ENCODE measurements at places on chromosomes 11 and 22.

DNA sequence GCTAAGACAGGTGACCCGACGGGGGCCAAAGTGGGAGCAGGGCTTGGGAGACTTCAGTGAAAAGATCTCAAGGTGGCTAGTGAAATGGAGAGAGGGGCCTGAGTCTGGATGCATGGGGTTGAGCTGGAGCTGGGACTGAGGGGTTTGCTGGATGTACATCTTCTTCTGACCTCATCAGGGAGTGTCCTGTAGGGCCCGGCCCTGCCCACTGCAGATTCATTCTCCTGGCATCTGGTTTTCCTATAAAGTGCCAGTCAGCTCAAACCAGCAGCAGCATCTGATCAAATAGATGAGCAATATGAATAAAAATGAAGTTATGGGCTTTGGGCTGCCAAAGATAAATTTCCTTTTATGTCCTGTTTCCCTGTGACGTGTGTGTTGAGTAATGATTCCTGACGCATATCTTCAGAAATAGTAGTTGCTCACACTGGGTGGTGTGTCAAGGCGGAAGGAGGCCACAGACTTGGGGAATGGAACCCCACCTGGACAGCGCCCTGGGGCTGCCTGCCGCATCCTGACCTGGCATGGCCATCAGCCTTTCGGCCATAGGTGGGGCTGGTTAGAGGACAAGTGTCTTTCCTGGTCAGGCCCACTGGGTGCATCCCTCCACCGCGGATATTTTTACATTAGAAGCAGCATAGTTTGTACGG lies 135.4 kb downstream of the OSBP2 start:
- DNase-seq, result no peak

GRCh38 chr22:37672206-37672919 lies 3.1 kb upstream of the LGALS1 start:
- no peak for DNase-seq

DNA sequence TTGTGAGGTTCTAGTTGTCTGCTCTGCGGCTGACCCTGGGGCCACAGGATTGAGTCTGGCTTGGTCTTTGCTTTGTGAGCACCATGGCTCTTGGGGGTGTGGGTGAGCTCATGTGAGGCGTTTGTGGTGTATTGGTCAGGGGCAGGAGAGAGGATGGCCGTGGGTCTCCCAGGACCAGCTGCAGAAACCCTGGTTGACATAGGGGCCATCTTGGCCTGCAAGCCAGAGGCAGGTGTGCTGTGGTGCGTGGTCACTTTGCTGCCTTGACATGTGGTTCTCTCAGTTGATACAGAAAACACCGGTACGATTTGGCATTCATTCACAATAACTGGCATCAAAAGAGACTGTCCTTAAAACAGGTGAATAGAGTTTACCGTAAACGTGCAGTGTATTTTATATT lies 11.3 kb downstream of the PHRF1 start:
- no peak for DNase-seq

DNA sequence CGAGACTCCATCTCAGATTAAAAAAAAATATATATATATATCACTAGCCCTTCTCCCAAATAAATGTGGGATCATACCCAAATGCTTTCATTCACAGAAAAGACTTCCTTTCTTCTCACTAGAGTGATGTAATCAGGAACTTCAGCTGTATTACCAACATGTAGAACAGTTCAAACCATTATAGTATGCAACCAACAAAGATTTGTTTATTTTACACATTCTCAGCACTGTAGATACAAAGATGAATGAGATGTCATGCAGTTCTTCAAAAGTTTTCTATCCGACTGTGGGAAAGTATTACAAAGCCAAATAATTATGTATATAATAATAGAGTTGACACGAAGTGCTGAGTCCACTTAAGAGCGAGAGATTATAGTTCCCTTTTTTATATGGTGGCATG lies 22.2 kb upstream of the ZNF143 start:
- DNase-seq, result no peak

GRCh38 chr11:81874635-81875034 lies 859.0 kb downstream of the FAM181B start:
- no peak for DNase-seq

GRCh38 chr11:102924851-102925380 lies 30.6 kb downstream of the MMP13 start:
- no peak for DNase-seq

DNA sequence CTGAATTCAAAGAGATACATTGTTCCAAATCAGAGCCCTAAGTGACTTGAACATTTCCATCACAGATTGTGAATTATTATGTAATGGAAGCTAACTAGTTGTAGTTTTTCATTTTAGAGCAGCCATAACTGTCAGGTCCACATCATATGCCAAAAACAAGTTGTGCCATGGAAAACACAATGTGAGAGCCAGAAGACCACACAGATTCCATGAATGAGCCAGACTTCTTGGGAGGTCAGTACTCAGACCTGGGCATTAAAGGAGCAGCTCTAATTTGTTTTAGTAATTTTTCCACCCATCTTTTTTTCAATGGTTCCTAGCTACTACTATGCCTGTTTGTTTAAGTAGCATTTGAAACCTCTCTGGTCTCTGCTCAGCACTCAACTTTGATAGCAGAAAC lies 279.4 kb downstream of the FAT3 start:
- DNase-seq, result no peak

DNA sequence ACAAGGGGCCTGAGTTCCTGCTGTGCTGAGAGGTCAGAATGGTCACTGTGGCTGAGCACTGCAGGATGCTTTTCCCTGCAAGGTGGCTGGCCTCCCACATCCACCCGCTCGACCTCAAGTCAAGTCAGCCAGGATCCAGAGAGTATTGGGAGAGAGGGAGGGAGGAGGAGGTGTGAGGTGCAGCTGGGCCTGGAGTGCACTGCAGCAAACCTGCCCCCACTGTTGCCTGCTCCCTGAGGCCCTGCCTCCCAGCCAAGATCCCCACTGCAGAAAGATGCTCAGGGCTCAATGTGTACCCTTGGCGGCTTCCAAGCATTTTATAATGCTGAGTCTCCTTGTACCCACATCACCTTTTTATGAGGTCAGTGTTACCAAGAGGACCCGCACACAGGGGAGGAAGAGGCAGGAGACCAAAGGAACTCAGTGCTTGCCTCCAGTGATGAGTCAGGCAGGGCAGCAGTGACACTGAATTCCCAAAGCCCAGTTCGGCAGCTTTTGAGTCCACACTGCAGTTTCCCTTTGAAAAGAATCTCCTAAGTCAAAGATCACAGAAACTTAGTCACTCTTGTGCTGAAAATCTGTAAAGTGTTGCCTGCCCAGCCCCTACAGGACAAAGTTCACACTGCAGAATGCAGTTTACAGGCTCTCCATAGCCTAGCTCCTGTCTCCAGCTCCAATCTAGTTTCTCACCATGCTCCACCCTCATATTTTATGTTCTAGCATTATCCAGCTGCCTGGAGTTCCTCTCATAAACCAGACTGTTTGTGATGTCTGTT lies 3.1 kb downstream of the ENDOD1 start:
- DNase-seq, result no peak

DNA sequence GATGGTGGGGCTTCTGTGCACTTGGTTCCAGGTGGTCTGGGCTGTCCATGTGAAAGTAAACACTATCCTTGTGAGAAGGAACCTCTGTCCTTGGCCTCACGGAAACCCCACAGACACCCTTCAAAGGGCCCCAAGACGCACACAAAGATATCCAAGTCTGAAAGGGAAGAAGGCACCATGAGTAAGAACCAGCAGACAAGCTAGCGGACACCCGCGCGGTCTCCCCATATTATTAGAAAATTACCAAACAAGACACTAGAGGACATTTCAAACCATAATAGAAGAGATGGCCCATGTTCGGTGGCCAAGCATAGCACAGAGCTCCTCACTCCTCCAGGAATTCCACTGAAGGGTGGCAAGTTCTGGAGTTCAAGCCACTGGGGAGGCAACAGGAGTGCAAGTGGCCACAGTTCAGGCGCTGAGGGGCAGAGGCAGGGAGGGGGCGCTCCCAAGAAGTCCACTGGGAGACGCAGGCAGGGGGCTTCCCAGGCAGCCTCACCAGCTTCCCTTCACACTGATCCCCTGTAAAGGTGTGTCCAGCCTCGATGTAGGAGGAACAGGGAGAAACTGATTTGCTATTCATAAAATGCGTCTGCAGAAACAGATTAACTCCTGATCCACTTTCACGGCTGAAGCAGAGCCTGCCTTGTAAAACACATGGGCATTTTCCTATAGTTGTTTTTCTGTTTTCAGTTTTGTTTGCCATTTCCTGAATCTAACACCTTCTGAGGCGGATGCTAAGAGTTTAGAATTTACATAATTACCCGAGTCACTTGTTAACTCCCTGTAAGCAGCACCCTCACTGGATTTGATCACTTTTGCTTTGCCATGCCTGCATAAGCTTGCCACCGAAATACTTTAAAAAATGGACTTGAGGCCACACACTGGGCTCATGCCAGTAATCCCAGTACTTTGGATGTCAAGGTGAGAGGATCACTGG lies 9.1 kb upstream of the PPARA start:
- DNase-seq, result no peak

DNA sequence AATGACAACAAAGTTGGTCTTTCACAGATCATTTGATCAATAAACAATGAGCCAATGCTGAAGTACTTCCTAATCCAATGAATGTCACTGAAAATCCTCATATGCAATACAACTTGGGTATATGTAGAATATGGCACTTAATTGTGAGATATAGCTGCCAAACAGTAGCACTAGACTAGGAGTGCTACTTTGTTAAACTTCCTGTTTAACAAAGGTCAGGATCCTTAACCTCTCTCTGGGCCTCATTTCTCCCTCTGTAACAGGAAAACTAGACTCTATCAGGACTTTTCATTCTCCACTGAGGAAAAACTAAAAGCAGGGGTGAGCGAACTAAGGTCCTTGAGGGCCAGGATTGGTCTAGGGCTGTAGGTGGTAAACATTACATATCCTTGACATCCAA lies 56.1 kb downstream of the PITPNB start:
- DNase-seq, result no peak

DNA sequence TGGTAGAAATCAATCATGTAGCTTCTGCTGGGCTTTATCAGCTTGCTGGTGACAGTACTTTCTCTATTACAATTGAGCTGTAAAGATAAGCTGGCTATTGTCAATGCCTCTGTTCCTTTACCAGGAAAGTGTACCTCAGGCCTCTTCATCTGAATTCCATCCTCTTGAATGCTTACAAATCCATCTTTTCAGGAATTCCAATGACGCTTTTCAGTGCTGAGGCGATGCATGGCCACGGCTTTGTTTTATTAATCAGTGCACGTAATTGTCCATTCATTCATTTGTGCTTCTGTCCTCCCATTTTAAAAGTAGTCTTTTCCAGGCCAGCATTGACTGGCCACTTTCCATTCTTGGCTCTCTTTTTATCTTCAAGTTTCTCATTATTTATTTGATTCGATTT lies 202.0 kb downstream of the PGR start:
- no peak for DNase-seq

DNA sequence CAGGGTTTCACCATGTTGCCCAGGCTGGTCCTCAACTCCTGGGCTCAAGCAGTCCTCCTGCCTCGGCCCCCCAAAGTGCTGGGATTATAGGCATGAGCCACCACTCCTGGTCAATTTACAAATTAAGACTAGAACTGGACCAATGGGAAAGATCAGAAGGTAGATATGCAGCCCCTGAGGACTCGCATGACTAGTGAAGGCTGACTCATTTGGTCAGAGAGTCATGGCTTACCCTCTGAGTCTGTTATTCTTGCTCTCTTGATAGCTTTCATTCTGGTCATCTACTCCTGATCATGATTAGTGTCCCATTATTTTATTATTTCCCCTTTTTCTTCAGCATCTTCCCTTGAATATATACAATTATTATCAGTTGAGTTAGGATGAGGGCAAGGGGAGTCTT lies 2.7 kb upstream of the LDHAL6A start:
- no peak for DNase-seq

GRCh38 chr22:47919893-47920292 lies 1157.4 kb downstream of the TBC1D22A start:
- no peak for DNase-seq

GRCh38 chr22:50022171-50022819 lies 9.7 kb upstream of the IL17REL start:
- DNase-seq, result no peak

GRCh38 chr11:44430140-44430539 lies 120.2 kb upstream of the ALX4 start:
- DNase-seq, result no peak

DNA sequence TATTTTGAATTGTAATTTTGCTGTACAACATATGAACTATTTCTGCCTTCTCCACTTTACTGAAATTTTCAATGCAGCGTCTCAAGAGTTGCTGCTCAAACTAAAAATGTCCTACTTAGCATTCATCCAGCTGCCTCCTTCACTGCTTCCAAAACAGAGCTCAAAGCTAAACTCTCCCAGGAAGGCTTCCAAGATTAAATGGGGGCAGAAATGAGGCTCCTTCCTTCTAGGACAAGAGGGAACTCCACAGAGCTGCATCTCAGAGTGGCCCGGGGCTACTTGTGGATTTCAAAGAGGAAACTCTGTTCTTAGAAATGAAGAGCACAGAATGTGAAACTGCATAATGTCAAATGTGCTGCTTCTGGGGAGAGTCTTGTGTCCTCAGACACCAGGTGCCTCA lies 295.9 kb upstream of the NCAM1 start:
- no peak for DNase-seq

- DNase-seq, result no peak
These were observed 16.3 kb upstream of the CLMP start for GRCh38 chr11:123211149-123211852.

DNA sequence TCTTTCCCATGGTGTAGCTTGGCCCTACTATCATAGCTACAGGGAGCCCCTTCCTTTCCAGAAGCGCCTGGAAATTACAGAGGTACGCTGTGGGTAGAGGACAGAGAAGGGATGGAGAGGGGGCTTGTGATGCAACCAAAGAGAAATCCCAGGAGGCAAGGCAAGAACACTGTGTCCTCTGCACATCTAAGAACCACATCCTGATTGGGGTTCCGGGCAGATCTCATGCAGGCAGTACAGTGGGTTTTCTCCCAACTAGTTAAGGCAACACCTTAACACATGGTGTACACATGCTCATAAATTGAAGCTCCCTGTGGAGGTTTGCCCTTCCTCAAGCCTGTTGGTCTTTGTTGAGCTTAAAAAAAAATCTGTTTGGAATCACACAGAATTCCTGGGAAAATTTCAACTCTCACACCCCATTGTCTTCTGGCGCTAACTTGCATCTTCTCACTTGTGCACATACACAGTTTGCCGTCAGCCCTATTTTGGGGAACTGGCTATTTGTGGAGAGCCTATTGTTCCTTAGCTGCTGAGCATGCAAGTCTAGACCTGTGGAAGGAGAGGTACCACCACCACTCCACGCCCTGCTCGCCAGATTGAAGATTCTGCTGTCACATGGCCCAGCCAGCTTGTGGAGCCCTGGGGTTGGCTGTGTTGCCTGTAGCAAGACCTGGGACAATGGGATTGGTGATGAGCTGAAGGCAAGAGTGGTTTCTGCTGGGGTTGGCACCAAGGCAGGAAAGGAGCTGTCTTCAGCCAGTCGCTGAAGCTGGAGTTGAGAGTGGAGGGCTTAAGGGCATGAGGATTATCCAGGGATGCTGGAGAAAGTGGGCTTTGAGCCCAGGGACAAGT lies 52.4 kb downstream of the ALX4 start:
- no peak for DNase-seq

DNA sequence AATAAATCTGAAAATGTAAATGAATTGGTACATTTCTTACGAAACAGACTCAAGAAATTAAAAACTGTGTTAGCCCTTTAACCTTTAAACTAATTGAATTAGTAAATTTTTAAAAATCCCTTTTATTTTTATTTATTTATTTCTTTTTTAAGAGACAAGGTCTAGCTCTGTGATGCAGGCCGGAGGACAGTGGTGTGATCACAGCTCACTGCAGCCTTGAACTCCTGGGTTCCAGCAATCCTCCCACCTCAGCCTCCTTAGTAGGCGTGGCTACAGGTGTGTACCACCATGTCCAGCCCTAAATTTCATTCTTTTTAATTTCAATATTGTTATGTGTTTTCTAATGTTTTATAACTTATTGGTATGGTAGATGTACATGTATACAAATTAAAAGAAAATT lies 72.6 kb downstream of the MYEOV start:
- DNase-seq, result no peak
